ENCODE measurements at places on chromosomes 5 and 9.

DNA sequence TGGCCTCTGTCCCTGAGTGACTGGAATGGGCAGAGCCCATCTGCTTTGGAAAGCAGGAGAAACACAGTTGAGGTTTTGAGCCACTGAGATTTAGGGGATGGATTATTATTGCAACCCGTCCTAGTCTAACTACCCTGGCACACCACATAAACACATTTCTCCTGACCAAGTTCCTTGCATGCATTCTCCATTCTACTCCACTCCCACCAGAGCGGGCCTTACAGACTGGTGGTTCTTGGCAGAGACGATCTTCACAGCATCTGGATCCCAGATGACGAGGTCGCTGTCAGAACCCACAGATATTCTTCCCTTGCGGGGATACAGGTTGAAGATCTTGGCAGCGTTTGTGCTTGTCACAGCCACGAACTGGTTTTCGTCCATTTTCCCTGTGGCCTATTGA is 111.0 kb downstream of the DPYSL3 start:
- DNase-seq: no peak

GRCh38 chr5:3736926-3737325 is 141.3 kb downstream of the IRX1 start:
- DNase-seq: no peak

- DNase-seq: no peak
These were observed 2054.0 kb upstream of the NUDT12 start for GRCh38 chr5:105616599-105616998.

GRCh38 chr9:79131824-79132377 is 439.9 kb upstream of the TLE4 start:
- DNase-seq: no peak

DNA sequence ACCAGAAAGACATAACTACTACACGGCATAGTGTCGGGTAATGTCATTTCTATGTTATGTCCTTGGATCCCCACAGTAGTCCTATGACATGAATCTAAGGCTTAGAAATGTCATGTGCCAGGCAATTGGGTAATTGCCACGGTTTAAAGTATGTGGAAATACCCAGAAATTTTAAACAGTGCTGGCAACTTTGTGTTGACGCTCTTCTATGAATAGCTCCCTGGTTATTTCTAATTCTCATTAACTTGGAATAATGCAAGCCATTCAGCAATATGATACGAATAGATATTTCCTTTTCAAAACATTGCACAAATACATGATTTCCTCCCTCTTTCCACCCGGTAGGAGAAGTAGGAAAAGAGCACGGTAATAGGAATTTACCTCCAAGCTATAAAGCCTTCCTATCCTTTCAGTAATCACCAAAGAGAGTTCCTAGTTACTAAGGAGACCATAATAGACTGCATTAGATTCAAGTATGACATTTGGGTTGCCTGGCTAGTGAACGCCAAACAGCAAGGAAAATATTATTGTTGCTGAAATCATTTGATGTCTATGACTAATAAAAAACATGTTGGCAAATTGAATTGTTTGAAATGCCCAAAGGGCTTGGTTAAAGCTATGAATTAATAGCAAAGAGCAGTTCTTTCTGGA is 168.4 kb downstream of the CCDC192 start:
- no peak for DNase-seq

- DNase-seq: no peak
These were observed 7.3 kb downstream of the C9orf50 start for GRCh38 chr9:129613520-129614175.

- no peak for DNase-seq
These were observed 15.9 kb downstream of the EBF1 start for GRCh38 chr5:159083548-159084452.

DNA sequence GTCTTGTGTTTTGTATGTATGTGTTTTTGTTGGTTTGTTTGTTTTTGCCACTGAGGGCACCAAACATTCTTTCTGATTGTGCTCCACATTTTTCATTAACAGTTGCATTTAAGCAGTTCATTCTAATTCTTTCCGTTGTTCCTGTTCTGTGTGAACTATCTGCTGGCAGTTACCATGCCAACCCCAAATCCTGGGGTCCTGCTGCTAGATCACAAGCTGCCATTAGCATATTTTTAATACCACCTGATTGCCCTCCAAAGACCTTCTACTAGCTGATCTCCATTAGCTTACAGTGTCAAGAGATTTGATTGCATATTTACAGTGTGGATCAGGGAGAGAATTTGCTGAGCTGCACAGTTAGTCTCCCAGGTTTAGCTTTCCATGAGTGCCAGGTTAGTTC is 40.6 kb upstream of the STARD4 start:
- DNase-seq: no peak

DNA sequence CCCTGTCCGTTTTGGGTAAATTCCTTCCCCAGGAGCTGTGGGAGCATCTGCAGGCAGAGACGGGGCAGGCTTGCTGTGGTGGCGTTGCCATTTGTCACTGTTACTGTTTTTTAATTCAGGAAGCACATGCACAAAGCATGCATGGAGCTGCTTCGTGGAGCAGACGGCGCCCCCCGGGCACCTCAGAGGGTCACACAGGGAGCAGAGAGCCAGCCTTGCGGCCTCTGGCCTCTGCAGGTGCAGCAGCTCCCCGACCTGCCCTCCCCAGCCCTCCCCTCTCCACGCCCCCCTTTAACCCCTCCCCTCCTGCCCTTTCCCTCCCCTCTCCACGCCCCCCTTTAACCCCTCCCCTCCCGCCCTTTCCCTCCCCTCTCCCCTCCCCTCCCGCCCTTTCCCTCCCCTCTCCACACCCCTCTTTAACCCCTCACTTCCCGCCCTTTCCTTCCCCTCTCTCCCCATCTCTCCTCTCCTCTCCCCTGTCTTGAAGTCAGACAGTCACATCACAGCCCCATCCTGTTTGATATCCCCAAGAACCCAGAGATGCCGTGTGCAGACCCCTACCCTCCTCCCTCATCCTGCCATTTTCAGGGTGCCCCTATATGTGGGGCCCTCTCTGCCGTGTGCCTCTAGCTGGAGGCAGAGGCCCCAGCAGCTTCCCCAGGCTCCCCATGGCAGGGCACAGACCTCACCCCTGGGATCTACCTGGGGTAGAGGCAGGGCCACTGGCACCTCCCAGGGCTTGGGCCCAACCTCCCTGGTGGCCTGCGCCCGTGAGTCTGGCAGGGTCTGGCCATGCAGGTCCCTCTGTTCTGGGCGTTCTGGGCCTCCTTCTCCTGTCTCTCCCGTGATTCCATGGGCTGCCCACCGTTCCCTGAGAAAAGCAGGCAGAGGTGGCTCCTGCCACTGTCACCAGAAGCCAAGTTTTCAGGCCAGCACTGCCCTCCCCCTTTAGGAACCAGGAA is 29.6 kb upstream of the UBAC1 start:
- DNase-seq: peak; percentile 41

GRCh38 chr5:91848453-91848852 is 465.3 kb upstream of the ARRDC3 start:
- DNase-seq: no peak

DNA sequence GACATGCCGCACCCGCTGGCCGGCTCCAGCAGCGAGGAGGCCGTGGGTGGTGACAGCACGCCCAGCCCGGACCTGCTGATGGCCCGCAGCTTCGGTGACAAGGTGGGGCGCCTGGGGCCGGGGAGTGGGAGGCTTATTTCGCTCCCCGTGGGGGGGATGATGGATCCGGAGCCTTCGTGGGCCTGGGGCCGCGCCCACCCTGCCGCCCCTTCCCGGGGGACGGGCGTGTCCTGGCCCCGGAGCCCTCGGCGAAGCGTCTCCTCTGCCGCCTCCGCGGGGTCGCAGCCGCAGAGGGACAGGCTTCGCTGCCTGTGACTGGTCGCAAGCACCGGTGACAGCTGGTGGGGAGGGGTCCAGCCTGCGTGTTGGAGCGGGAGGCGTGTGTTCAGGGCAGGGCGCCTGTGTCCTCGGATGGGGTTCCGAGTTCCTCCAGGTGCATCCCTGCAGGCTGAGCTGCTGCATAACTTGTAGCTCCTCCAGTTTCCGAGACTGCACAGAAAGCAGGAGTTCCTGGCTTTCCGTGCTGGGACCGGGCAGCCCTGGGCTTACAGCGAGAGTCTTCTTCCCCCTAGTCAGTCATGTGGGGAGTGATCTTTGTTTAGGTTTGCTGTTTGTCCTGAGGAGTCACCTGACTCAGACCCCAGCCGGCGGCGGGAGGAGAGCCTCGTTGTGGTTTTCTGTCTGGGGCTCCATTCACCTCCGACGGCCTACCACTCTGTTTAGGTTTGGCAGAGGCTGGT is 666 bp downstream of the SNX30 start:
- peak; percentile 77 for DNase-seq

GRCh38 chr5:142356349-142356715 is 31.5 kb upstream of the SPRY4 start:
- no peak for DNase-seq

DNA sequence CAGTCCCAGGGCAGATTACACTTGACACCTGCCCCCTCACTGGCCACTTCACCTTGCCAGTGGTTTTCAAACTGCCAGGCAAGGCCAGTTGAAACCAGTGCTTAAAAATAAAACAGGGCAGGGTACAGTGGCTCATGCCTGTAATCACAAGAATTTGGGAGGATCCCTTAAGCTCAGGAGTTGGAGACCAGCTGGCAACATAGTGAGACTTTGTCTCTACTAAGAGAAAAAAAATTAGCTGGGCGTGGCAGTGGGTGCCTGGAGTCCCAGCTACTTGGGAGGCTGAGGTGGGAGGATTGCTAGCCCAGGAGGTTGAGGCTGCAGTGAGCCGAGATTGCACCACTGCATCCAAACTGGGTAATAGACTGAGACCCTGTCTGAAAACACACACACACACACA is 58.1 kb downstream of the ROPN1L start:
- DNase-seq: no peak

DNA sequence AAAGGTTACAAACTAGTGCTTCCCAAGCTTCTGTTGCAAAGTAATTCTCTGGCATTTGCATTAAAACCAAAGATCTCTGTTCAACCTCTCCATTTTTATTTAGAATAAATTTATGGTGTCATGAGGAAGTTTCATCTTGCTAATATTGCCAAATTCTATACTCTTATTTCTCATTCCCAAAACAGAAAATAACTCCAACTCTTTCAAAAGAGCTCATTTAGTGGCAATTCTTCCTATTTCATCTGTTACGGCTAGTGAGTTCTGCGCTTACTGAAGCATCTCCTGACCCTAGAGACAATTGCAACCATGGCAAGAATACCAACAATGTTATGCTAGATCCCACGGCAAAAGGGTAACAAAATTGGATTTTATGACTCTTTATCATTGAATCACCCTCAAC is 97.0 kb downstream of the HINT1 start:
- no peak for DNase-seq

DNA sequence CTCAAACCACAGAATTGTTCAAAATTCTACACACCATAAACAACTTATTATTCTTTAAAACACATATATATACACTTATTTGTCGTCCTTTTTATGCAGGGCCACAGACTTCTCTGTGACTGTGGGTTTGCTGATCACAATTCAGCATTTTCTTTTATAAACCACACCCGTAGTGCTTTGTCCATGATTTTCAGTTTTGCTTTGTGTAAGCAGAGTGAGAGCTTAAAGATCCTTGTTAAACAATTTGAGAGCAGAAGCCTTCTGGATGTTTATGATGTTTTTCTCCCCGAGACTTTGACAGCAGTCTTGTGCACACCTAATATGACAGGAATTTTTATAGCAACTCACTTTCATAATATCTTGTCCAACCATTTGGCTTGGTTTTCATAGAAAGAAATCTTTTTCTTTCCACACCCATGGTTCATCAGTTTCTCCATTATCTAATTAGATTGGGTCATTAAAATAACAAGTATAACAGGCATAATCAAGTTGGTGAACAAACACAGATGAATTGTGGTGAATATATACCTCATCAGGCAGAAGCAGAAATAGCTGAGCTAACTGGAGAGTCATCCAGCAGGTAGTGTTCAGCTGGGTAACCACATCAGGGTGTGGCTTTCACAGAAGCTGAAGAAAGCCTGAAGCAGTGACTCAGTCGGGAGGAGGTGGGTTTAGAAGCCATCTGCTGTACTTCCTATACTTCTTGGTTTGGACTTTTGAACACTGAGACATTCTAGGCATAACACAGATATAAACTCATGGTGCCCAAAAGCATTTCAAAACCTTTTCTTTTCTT is 232.8 kb downstream of the DOCK8 start:
- DNase-seq: no peak

DNA sequence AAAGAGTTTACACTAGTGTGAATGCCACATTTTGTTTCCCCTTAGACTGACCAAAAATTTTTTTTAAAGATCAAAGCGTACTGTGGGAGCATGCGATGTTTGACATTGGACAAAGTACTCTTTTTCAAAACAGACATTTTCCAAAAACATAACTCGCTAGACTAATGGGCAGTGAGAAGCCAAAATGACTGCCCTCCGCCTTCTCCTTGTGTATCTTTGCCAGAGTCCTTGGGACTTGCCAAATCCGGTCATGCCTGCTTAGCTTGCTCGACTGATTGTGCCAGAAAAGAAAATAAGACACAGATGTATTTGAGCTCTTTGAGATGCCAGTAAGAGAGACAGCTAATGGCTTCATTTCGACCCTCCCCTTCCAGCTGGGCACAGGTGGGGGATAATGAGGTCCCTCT is 157.5 kb downstream of the MAPKAP1 start:
- no peak for DNase-seq

DNA sequence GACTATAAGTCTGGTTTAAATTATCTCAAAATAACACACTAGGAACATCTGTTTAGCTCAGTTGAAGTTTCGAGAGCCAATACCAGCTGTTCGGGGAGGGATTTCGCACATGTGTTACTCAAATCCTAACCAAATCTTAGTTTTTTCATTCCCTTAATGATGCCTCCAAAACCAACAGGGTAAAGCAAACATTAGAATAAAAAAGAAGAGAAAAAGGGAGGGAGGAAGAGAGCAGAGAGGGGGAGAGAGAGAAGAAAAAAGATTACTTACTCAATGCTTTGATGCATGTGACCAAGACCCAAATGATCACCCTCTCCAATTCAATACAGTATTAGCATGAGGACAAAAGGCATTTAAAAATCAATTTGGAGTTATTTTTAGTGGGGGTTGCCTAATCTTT is 86.0 kb upstream of the NR5A1 start:
- no peak for DNase-seq

DNA sequence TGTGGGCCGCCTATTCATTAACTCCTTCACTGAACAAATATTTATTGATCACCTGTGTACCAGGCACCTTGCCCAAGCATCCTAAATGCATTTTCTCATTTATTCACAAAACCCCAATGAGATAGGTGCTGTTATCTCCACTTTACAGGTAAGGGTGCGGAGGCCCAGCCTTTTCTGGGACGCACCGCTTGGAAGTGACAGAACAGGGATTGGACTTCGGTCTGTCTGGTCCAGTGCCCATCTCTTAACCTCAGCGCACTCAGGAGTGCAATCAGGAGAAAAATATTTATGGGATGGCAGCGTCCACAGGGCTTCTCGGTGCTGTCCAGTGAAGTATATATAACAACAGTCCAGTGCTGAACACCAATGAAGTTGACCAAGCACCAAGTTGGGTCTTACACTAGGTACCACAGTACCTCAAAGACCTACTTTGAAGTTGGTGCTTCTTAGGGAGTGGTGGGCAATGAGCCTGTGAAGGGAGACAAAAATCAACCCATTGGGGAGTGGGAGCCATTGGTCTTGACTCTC is 18.9 kb upstream of the GARNL3 start:
- DNase-seq: no peak

GRCh38 chr5:1207555-1207954 is 6.2 kb downstream of the SLC6A19 start:
- DNase-seq: no peak
